ENCODE measurements at places on chromosomes 3 and 15. TPM values are rescaled to one million over a fixed set of nuclear protein-coding genes. Genes with fewer than 3 reads are reported as not detected.

The SAMMSON gene
- total RNA-seq, result 0.78 TPM

The GUCA1C gene
- total RNA-seq, result not detected

The PIGB gene
- total RNA-seq, result 28.7 TPM

The FBXW12 gene
- not detected for total RNA-seq

The KLF13 gene
- 49.7 TPM for total RNA-seq

The FGF12 gene
- 1.5 TPM for total RNA-seq

All from Caki2 (cell line).